ENCODE measurements at places on chromosomes 11 and 22.
A peak's percentile ranks its signal among the peaks of the same experiment; 100 is the strongest.

DNA sequence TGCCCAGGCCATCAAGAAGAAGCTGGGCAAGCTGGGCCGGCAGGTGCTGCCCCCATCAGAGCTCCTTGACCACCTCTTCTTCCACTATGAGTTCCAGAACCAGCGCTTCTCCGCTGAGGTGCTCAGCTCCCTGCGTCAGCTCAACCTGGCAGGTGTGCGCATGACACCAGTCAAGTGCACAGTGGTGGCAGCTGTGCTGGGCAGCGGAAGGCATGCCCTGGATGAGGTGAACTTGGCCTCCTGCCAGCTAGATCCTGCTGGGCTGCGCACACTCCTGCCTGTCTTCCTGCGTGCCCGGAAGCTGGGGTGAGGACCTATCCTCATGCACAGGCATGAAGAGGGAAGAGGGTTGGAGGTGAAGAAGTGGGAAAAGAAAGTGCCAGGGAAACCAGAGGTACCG lies 5.3 kb upstream of the NHERF4 start:
- DNase-seq: no peak

- no peak for DNase-seq
Observed at GRCh38 chr11:112961751-112962578, 745 bp downstream of the NCAM1 start.

- DNase-seq: no peak
Observed at GRCh38 chr22:45781459-45781858, 109.8 kb downstream of the ATXN10 start.

GRCh38 chr22:50060441-50061140 lies 2.5 kb upstream of the TTLL8 start:
- DNase-seq: no peak

DNA sequence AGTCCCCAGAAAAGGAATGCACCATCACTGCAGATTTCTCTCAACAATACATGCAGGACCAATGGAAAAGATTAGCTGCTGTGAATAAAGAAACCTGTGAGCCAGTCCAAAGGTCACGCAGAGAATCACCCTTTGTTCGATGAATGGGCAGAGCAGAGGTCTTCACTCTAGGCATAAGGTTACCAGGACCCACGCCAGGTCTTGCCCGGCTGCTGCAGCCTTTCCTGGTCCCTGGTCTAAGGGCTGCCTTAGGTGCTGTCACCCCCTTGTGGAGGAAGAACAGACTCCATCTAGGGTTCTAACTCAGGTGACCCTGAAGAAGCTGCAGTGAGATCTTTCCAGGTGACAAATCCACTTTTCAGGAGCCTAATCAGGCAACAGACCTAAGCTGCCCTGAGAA lies 29.0 kb upstream of the NAP1L4 start:
- DNase-seq: peak; percentile 17

DNA sequence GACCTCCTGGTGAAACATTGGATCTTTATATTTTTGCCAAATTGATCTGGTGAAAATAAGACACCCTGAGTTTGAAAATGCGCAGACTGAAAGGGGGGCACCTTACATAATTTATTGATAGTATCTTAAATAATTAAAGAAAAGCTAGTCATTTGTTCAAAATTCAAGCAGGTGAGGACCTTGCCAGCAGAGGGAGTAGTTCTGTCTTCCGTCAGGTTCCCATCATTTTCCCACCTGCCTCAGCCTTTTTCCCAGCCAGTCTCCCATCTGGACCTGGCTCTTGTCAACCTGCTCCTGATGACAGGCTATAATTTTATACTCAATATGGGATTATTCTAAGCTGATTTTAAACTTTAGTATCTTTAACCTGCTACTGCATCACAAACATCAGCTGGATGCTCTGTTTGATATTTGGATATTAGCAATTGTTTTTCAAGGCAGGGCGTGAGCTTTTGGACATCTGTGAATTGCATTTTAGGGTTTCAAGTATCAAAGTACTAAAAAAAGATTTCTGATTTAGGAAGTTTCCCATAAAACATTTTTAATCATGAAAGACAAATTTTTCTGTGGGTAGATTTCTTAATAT lies 132.0 kb downstream of the ELP4 start:
- no peak for DNase-seq

DNA sequence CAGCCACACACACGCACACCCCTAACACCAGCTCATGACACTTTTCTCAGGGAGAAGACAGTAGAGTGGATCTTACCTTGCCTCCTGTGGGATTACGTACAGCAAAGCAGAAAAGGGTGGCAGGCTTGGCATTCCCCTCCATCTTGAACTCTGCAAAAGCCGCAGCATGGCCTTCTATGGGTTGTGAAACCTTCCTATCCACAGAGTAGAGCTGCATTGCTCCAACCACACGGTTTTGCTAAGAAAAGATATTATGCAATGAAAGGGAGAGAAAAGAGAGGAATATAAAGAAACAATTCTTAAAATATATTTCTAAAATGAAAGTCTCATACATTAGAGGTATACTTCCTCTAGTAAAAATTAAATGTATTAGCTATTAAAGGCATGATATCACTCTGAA lies 48.8 kb downstream of the CLTCL1 start:
- DNase-seq: no peak

DNA sequence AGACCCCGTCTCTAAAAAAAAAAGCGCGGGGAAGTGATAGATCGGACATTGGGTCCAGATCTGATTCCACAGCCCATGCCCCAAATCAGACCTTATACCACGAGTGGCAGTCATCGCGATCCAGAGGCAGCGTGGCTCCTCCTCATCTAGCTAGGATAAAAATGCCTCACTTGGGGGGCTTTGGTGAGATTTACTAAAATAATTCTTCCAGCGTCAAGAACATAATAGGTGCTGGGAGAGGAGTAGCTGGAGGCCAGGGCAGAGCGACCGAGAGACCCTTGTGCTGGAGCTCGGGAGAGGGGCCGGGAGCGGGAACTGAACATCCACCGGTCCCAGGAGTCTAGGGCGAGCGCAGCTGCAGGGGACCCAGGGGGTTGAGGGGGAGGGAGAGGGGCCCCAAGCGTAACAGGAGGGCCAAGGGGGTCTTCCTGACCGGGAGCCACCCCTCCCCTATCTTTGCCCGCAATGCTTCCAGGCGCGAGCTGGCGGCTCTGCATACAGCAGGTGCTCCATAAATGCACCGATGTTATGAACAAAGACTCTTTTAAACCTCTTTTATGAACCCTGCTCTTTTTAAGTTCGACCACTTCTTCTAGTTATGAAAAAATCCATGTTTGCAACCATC lies 823 bp upstream of the CPT1A start:
- DNase-seq: no peak
